ENCODE measurements at places on chromosomes 12 and 14. TPM values are rescaled to one million over a fixed set of nuclear protein-coding genes. Genes with fewer than 3 reads are reported as not detected.

- DNase-seq = peak; percentile 46
These were observed 4.7 kb downstream of the LTB4R start for GRCh38 chr14:24315807-24316596.

- DNase-seq = peak; percentile 69
These were observed 2.9 kb upstream of the BDKRB1 start for GRCh38 chr14:96252999-96253539.

- DNase-seq = peak; percentile 95
These were observed 149.0 kb downstream of the PRKCH start for GRCh38 chr14:61470261-61470960.

The GPHN gene
- total RNA-seq = 57.6 TPM

DNA sequence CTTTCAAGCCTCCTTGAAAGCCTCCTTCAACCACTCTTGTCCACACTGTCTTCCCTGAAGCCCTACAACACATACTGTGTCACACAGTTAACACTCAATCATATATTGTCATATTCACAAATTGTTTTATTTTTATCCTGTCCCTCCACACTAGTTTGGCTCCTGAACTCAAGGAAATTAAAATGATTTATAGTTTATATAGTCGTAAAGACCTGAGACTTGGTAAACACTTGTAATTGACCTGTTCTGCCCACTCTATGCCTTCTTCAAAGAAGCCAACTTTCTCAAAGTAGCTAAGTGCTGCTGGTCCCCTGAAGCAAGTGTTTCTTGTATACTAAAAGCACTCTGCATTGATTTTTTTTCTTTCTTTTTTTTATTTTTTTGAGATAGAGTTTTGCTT is 15.6 kb upstream of the NEK9 start:
- DNase-seq = no peak

DNA sequence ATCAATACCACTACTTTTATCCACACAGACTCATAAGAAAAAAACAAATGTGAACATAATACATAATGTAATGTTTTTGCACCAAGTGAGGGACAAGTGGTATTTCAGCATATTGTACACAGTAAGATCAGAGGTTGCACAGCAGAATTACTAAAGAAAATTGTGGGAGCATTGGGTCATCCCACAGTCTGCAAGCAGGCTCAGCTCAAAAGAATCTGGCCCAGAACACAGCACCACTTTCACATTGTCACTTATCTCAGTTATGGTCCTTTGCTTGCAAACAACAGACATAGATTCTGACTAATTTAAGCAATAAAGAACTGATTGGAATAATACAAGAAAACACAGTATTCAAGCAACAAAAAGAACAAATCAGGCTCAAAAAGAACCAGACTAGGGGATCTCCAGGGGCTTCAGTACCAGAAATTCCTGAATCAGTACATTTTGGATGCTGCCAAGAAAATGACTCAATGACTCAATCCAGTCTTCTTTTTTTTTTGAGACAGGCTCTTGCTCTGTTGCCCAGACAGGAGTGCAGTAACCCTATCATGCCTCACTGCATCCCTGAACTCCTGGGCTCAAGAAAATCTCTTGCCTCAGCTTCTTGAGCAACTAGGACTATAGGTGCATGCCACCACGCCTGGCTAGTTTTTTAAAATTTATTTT is 42.9 kb upstream of the EEA1 start:
- DNase-seq = no peak

All from lung (tissue), 17 donors.